Stimulated activated CD8-positive, alpha-beta memory T cell treated with anti-CD3 and anti-CD28 coated beads, Interleukin-15, amount 100 ng/mL, for 24 hours (primary cell): ENCODE measurements at places on chromosomes 12 and 14.

GRCh38 chr12:95497031-95497430 is 23.1 kb downstream of the METAP2 start:
- no peak for DNase-seq

GRCh38 chr12:89703768-89704167 is 4.9 kb downstream of the ATP2B1 start:
- no peak for DNase-seq

GRCh38 chr12:3300833-3301401 is 190.1 kb upstream of the PRMT8 start:
- DNase-seq, result no peak

- DNase-seq, result no peak
Observed at GRCh38 chr14:90644882-90645281, 171.3 kb downstream of the TTC7B start.

- no peak for DNase-seq
Observed at GRCh38 chr12:14280921-14281320, 84.6 kb upstream of the ATF7IP start.

GRCh38 chr14:95547272-95547625 is 12.4 kb downstream of the GLRX5 start:
- no peak for DNase-seq
